ENCODE measurements at places on chromosomes 7 and 10. TPM values are rescaled to one million over a fixed set of nuclear protein-coding genes. Genes with fewer than 3 reads are reported as not detected.

Gene CDHR3
- total RNA-seq = 1.4 TPM

- no peak for DNase-seq
- no peaks in the 10 kb centered on the region for H3K27me3 ChIP-seq
- no peak overlapping the region for H3K27ac ChIP-seq
- no peak overlapping the region for H3K4me3 ChIP-seq
- no peaks in the 10 kb centered on the region for H3K4me1 ChIP-seq
Observed at GRCh38 chr10:93165367-93165766, 91.7 kb downstream of the CYP26A1 start.

DNA sequence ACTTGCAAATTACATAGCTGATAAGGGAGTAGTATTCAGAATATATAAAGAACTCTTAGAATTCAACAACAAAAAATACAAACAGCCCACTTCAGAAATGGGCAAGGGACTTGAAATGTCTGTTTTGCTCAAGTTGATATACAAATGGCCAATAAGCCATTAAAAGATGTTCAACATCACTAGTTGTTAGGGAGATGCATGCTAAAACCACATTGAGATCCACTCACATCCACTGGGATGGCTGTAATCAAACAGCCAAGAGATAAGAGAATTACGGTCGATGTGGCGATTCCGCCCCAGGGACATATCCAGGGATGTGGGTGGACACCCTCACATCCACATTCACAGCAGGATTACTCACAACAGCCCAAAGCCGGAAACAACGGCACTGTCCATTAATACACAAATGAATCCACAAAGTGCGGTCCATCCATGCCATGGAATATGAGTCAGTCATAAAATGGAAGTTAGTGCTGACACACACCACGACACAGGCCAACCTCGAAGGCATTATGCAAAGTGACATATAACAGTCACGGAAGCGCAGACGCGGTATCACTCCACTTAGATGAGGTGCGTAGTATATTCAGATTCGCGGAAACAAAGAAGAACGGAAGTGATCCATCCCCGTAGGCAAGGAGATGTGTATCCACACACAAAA lies 227.8 kb downstream of the DNAJB6 start:
- no peaks in the 10 kb centered on the region for H3K36me3 ChIP-seq
- H3K27ac ChIP-seq = no peak overlapping the region
- H3K27me3 ChIP-seq = no peaks in the 10 kb centered on the region
- peaks cover 17% of the 10 kb centered on the region for H3K4me1 ChIP-seq
- no peak overlapping the region for H3K4me3 ChIP-seq

Gene A1CF
- total RNA-seq = not detected

Gene MALRD1
- total RNA-seq = 7.0 TPM

Gene SPDYE16
- 0.90 TPM for total RNA-seq

GRCh38 chr7:69710768-69711438 lies 112.6 kb downstream of the AUTS2 start:
- no peak for DNase-seq
- no peaks in the 10 kb centered on the region for H3K27me3 ChIP-seq
- H3K4me1 ChIP-seq = no peaks in the 10 kb centered on the region
- no peaks in the 10 kb centered on the region for H3K36me3 ChIP-seq
- H3K27ac ChIP-seq = no peak overlapping the region

All from upper lobe of right lung (tissue), 1 donor.